Germinal center (tissue), 1 donor: ENCODE measurements at places on chromosomes 6 and 20.

GRCh38 chr6:141290941-141291721 lies 841.6 kb upstream of the GJE1 start:
- no peak for DNase-seq

GRCh38 chr6:19327661-19328060 lies 509.5 kb upstream of the ID4 start:
- DNase-seq, result no peak

- DNase-seq, result peak; percentile 38
Observed at GRCh38 chr6:7727086-7727945, 1.4 kb downstream of the BMP6 start.

DNA sequence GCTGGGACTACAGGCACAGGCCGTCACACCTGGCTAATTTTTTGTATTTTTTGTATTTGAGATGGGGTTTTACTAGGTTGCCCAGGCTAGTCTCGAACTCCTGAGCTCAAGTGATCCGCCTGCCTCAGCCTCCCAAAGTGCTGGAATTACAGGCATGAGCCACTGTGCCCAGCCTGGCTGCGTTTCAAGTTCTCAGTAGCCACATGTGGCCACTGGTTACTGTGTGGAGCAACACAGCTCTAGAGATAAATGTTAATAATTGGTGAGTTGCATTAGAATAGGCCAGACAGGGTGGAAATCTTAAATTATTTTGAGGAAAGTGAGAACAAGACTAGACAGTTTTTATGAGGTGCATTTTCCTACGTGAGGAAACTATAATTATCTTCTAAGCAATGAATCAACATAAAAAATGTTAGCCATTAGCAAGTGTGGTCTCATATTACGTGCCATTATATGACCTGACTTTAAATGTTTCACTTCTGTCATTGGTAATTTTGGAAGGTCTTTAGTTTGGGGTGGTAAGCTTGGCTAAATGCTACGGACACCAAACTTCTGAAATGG lies 129.6 kb downstream of the PLEKHG1 start:
- no peak for DNase-seq

DNA sequence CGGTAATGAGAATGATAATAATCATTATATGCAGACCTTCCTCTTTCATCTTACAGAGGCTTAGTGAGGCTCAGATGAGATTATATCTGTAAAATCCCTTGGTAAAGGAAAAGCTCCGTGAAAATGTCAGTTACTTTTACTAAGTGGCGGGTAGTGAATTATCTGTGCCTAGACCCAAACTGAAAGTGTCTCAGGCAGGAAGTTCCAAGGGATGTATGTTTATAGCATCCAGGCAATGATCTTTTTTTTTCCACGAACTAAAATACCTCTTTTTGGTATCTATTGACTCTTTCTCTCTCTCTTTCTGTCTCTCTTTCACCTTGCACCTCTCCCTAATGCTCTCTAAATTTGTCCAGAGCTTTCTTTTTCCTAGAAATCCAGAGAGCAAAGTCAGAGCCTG lies 5.0 kb downstream of the TCF21 start:
- no peak for DNase-seq
